Cerebellar cortex (tissue), 1 donor: ENCODE measurements at places on chromosomes 16 and 17.

DNA sequence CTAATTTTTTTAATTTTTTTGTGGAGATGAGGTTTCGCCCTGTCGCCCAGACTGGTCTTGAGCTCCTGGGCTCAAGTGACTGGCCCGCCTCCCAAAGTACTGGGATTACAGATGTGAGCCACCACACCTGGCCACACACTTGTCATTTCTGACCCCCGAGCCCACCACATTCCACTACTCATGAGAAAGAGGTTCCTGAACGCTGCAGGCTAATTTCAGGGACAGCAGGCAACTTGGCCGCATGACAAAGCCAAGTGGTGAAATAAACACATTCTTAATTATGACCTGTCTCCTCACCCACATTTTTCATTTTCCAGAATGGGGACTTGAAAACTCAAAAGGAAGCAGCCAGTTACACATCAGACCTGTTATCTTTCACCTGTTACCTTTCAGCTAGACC lies 114.5 kb downstream of the ABCC6 start:
- no peak for DNase-seq

DNA sequence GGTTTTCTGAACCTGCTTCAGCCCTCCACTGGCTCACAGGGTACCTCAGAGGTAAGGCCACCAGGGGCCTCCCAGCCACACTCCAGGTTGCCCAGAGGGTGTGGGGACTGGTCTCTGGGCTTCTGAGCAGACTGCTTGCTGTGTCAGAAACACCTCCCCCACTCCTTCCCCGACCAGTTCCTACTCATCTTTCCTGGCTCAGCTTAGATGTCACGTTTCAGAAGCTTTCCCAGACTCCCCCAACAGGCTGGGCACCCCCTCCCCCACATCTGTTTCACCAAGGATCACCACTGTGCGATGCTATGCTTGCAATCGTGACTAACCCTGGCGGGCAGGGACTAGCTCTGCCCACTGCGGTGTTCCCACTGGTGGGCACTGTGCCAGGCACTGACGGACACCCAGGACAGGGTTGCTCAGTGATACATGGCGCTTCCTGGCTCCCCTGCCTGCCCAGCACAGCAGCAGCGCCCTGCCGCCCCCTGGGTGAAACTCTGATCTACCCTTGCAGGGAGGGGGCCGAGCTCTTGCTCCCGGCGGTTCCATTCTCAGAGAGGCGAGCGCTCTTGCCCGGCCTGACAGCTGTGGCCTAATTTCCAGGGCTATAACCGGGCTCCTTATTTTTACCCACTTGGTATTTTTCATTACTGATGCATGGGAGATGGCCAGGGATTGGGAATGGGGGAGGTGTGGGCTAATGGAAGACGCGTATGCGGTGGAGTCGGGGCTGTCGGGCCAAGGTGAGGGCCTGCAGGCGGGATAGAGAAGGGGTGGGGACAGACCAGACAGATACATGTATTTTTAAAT lies 29.4 kb upstream of the MTSS2 start:
- peak; percentile 89 for DNase-seq

DNA sequence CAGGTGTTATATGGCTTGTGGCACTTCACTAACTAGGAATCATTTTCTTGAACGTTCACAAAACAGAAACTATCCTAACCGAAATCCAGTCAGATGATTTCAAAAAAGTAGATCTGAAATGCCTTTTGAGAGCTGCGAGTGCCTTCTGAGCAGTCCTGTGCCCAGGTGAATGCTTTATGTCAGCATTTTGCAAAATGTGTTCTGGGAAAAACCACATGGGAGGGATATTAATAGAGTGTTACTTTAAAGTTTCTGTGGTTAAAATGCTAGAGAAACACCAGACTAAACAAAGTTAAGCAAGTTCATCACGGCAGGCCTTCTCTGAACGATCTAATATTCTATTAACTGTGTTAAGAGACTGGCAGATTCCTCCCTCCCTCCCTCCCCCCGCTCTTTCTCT lies 15.8 kb upstream of the RGS9 start:
- DNase-seq = no peak

DNA sequence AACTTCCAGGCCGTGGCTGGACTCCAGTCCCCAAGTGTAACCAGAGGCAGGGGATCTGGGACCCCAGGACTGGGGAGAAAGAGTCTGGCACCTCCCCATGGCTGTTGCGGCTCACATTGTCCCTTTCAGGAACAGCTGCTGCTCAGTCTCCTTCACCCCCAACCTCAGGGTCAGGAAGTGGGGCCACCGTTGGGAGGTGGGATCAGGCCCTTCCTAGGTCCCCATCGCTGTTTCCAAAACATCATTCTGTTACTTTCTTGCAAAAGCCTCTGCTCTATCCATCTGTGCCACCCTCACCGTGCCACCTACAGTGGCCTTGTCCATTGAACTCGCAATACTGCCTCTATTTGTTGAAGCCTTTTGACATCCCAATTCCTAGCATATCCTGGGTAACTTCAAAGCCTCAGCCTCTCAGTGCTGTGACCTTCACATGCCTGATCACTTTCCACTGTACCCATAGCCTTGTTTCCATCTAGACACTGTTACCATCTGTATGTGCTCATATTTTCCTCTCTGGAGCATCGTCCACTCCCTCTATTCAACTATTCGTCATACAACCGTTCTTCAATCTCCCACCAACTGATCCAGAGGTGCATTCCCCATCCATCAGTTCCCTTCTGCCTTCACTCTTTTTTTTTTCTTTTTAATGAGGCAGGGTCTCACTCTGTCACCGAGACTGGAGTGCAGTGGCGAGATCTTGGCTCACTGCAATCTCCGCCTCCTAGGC lies 15.0 kb upstream of the SRCIN1 start:
- no peak for DNase-seq

DNA sequence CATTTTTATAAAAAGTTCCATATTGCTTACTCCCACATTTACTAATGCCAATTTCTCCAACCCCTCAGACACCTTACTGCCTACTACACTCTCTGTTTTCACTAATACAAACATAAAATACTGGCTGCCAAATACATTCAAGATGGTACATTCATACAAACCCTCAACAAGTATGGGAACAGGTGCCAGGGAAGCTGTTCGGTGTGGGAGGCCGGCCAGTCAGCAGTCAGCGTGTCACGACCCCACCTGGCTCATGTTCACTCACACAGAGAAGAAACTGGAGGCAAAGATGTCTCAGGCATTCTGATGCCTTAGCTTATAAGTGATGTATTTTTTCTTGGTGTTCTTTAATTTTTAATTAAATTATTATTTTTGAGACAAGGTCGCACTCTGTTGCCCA lies 42.4 kb upstream of the TRAP1 start:
- DNase-seq = peak; percentile 83

GRCh38 chr17:38710985-38711384 lies 5.9 kb downstream of the MLLT6 start:
- DNase-seq = no peak

DNA sequence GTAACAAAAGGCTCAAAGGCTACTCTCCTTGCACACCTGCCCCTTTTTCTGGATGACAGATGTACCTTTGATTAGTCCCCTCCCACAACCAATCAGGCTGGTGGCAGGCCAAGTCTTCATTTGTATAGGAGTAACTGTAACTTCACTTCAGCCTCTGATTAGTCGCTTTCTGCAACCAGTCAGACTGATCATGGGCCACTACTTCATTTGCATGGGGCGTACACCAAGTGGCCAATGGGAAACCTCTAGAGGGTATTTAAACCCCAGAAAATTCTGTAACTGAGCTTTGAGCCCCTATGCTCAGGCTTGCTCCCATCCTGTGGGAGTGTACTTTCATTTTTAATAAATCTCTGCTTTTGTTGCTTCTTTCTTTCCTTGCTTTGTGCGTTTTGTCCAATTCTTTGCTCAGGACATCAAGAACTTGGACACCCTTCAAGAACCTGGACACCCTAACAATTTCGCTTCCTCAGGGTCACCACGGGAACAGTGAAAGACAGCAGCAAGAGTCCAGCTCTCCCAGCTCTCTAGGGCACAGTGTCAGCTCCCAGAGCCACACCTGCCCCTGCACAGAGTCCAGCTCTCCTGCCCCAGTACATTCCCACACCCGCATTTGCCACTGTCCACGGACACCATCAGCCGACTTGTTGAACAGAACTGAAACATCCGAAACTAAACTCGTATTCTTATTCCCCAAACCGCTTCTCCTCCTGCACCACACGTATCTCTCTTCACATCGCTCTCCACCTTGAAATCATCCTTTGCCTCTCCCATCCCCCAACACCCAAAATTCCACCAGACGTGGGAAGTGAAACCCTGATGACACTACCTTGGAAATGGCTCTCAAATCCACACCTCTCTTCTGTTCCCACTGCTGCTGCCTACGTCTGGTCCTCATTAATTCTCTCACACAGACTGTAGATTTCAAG lies 53.4 kb downstream of the ABCC12 start:
- DNase-seq = no peak

GRCh38 chr16:48852951-48853350 lies 243.0 kb upstream of the N4BP1 start:
- no peak for DNase-seq

DNA sequence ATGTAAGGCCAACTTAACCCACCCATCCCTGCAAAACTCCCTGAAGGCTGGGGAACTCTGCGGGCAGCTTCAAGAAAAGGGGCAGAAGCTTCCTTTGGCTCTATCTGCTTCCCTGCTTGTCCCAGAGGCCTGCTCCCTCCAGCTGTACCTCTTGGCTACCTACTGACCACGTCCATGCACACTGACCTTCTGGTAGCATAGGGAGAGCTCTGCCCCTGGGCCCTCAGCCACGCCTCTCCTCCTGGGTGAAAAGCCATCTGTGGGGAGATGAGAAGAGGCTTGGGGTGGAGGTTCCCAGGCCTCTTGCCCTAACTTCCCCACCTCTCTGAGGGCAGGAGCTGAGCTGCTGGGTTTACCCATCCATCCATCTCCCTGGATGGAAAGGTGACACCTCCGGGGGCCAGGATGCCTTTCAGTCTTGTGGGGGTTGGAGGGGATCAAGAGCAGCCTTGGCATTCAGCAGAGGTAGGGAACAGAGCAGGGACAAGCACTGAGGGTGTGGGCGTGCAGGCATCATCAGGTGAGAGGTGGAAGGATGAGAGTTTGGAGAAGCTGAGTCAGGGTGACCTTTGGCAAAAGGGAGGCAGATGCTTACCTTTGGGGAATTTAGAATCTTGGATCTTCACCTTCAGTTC lies 23.4 kb upstream of the MFSD6L start:
- no peak for DNase-seq

DNA sequence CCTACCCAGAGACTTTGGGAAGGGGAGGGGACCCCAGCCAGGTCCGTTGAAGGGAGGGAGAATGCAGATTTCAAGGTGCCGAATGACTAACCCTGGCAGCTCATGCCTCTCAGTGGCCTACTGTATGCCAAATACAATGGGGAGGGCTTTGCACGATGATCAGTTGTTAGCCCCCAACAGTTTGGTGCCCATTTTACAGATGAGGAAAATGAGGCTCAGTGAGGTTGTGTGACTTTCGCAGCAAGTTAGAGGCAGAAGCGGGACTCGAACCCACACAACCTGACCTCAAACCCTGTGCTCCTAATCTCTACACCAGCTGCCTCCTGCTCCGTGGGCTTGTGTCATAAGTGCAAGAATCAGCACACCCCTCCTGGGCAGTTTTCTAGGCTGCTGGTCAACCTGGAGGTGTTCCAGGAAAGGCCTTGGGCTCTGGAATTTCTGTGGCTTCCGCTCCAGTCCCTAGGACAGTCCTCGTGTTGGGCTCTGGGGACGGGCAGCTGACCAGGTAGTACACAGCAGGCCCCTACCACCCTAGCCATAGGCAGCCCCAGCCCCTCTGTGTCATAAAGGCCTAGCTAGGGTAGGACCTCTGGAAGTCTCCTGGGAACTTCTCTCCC lies 11.9 kb upstream of the NAGPA start:
- DNase-seq = no peak

- no peak for DNase-seq
Observed at GRCh38 chr17:11986179-11986941, 10.9 kb downstream of the ZNF18 start.

DNA sequence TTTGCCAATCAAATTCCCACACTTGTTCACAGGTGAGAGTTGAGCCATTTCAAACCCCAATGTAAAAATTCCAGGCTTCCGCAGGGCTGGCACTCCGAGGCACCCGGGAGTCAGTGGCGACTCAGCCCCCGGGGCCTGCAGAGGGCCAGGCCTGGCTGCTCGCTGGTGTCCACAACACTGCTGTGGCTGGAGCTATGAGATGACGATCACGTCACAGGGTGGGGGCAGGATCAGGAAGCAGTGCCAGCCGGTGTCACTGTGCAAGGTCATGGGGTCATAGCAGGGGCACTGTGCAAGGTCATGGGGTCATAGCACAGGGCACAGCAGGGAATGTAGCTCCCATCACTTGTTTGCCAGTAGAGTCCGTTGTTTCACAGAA lies 7.8 kb downstream of the VPS4A start:
- DNase-seq = no peak

GRCh38 chr17:1495265-1495989 lies 2.9 kb upstream of the MYO1C start:
- peak; percentile 45 for DNase-seq

- peak; percentile 92 for DNase-seq
Observed at GRCh38 chr16:67561824-67562525, 351 bp upstream of the CTCF start.

DNA sequence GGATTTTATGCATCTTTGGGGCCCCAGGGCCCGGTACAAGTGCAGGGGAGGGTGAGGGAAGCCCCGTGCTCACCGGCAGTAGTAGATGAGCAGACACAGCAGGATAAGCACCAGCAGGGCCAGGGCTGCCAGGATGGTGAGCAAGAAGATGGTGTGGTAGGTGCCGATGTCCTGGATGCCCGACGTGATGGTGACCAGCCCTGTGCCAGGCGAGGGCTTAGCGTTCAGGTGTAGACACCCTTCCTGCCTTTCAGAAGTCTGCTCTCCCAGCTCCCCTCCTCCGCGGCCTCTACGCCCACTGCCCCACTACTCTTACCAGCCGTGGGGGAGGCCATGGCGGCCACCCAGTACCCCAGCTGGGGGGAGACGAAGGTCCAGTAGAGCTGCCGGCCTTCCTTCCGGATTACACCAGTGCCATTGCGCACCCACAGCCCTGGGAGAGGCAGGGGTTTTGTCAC lies 8.0 kb downstream of the FAM171A2 start:
- no peak for DNase-seq

- DNase-seq = peak; percentile 69
Observed at GRCh38 chr16:678209-678857, 1.9 kb upstream of the STUB1 start.

DNA sequence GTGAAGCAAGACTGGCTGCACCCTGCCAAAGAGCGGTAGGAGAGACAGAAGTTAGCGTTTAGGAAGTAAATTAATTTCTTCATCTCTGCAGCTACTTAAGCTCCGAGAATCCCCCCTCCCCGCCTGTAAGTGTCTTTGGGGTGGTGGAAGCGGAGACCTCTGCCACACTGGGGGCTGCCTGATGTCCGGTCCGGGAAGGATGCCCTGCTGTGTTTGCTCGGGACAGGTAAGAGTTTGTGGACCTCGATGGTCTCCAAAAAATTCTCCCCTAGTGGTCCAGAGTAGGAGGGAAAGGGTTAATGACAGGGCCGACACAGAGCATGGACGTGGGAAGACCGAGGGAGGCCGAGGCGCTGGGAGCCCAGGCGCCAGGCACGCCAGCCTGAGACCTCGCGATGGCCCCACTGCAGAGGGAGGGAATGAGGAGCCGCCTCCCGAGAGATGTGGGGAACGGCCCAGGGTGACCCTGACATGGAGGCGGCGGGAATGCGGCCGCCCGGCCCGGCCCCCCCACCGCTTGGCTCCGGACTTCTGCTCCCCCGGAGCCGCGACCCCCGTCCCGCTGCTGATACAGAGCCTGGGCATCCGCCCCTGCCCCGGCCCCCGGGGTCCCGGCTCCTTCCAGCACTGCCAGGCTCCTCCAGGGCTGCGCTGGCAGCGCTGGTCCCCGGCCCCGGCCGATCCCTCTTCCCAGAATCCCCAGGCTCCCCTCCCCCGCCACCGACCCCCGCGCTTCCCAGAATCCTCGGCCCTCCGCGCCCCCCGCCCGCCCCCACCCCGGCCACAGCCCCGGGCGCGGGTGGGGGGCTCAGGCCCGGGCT lies 680 bp downstream of the ZNF629 start:
- DNase-seq = no peak
